Central memory CD8-positive, alpha-beta T cell (primary cell): ENCODE measurements at places on chromosomes 1 and 21.

- H3K36me3 ChIP-seq = peaks cover 4% of the 10 kb centered on the region
- no peak overlapping the region for H3K27ac ChIP-seq
- DNase-seq = no peak
- H3K4me3 ChIP-seq = no peak overlapping the region
- no peaks in the 10 kb centered on the region for H3K4me1 ChIP-seq
Observed at GRCh38 chr1:217599154-217599553, 31.7 kb downstream of the GPATCH2 start.

DNA sequence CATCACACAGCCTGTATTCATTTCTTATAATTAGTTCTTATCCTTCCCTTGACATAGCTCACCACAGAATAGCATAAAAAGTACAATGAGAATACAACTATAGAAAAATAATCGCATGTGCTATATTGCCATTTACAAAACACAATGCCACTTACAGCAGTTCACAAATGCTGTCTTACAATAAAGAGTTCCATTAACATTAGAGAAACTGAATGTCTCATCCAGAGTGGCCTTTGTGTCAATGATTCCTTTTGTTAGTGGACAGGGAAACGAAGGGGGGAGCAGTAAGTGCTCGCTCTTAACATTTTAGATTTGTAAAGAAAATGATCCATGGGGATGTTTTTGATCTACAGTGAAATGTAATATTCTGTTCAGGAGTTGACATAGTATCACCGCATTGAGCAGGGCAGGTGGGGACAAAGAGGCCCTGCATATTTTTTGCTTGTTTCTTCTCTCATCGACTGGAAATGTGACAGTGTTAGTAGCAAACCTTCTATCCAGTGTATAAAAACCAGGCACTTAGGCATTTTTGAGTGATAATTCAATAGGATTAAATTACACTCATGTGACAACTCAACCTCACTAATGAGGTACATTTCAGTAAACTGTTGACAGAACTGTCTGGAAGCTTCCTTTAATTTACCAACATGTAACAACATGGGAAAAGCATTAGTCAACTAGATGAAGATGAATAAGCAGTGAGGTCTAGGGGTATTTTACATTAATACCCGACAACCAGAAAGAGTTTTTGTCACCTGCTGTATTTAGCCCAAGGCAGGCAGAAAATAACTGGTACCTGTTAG is 35.6 kb upstream of the RRP15 start:
- H3K27ac ChIP-seq = no peak overlapping the region
- H3K4me1 ChIP-seq = no peaks in the 10 kb centered on the region
- DNase-seq = no peak
- H3K36me3 ChIP-seq = no peaks in the 10 kb centered on the region
- peaks cover 46% of the 10 kb centered on the region for H3K27me3 ChIP-seq

DNA sequence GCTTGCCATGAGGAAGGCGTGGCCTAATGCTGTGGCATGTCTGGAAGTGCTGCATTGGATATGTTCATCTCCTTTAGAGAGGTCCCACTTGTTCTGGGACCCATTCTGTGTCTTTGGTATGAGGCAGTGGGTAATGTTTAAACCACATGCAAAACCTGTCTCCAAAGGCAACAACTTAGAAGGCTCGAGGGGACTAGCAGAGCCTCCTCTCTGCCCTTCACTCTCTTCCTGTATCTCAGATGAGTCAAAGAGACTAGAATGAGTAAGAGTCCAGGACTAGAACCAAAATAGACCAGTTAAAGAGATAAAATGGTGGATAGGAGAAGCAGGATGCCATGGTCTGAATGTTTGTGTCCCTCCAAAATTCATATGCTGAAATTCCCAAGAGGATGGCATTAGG is 220.8 kb upstream of the KIAA0040 start:
- no peak overlapping the region for H3K4me3 ChIP-seq
- no peaks in the 10 kb centered on the region for H3K36me3 ChIP-seq
- H3K27me3 ChIP-seq = peaks cover 49% of the 10 kb centered on the region
- no peaks in the 10 kb centered on the region for H3K4me1 ChIP-seq
- no peak overlapping the region for H3K27ac ChIP-seq

GRCh38 chr21:34883491-34884271 is 165.4 kb downstream of the RUNX1 start:
- H3K4me3 ChIP-seq = peak overlapping the region; percentile 19
- peaks cover 30% of the 10 kb centered on the region for H3K36me3 ChIP-seq
- peaks cover 46% of the 10 kb centered on the region for H3K4me1 ChIP-seq
- no peaks in the 10 kb centered on the region for H3K27me3 ChIP-seq
- peak overlapping the region; percentile 62 for H3K27ac ChIP-seq

DNA sequence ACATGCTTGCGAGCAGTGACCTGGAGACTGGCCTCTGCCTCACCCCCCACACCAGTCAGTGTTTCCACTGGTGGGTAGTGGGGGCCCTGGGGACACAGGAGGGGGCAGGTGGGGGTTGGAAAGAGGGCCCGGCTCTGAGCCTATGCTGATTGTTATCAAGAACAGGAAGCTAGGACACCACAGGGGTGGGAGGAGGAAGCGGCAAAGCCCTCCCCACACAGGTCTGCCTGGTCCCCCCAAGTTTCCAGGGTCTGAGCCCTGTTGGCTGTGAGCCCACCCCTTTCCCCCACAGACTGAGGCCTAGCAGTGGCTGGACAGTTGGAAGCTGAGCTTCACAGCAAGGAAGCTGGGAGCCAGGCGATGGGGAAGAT is 1.6 kb upstream of the PTPN7 start:
- H3K4me1 ChIP-seq = peaks cover 78% of the 10 kb centered on the region
- H3K27me3 ChIP-seq = no peaks in the 10 kb centered on the region
- H3K36me3 ChIP-seq = peaks cover 29% of the 10 kb centered on the region
- DNase-seq = no peak
- H3K27ac ChIP-seq = peak overlapping the region; percentile 100

DNA sequence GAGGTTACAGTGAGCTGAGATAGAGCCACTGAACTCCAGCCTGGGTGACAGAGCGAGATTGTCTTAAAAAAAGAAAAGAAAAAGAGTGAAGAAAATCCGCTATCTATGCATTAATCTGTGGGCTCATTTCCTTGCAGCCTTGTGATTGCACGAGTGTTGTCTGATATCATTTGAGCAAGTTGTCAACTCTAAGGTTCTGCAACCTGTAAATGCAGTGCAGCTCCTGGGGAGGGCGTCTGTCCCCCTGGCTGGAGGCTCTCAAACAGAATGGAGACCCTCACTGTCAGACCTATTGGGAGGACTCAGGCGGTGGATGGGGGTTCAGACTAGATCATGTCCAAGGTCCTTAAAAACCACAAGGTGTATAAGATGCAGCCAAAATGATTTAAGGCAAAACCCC is 6.2 kb downstream of the CORT start:
- H3K27ac ChIP-seq = no peak overlapping the region
- H3K4me3 ChIP-seq = no peak overlapping the region
- DNase-seq = no peak
- H3K36me3 ChIP-seq = peaks cover 8% of the 10 kb centered on the region

- H3K4me1 ChIP-seq = peaks cover 11% of the 10 kb centered on the region
- no peak for DNase-seq
- no peak overlapping the region for H3K27ac ChIP-seq
Observed at GRCh38 chr1:28682840-28683239, 14.3 kb downstream of the GMEB1 start.

- H3K27ac ChIP-seq = no peak overlapping the region
- no peaks in the 10 kb centered on the region for H3K4me1 ChIP-seq
- no peak overlapping the region for H3K4me3 ChIP-seq
- H3K36me3 ChIP-seq = no peaks in the 10 kb centered on the region
Observed at GRCh38 chr1:65103807-65104206, 44.2 kb upstream of the AK4 start.

GRCh38 chr1:205665201-205666045 is 14.9 kb downstream of the SLC45A3 start:
- H3K4me1 ChIP-seq = no peaks in the 10 kb centered on the region
- peaks cover 57% of the 10 kb centered on the region for H3K27me3 ChIP-seq
- H3K36me3 ChIP-seq = no peaks in the 10 kb centered on the region
- no peak for DNase-seq
- H3K27ac ChIP-seq = no peak overlapping the region

DNA sequence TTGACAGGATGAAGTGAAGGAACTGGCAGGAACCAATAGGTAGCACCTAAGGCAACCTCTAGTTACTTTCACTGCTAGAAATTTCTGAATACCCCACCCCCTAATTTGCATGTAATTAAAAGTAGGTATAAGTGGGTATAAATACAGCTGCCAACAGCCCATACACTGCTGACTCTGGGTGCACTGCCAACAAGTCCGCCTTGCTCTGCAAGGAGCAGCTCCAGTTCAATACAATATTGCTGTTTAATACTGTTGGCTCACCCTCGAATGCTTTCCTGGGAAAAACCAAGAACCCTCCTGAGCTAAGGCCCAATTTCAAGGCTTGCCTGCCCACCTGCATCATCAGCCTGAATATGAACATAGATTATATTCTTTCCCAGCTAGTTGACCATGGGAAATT is 981.9 kb downstream of the ADGRL2 start:
- H3K27ac ChIP-seq = no peak overlapping the region
- no peaks in the 10 kb centered on the region for H3K4me1 ChIP-seq
- no peak overlapping the region for H3K4me3 ChIP-seq
- no peak for DNase-seq
- no peaks in the 10 kb centered on the region for H3K27me3 ChIP-seq

DNA sequence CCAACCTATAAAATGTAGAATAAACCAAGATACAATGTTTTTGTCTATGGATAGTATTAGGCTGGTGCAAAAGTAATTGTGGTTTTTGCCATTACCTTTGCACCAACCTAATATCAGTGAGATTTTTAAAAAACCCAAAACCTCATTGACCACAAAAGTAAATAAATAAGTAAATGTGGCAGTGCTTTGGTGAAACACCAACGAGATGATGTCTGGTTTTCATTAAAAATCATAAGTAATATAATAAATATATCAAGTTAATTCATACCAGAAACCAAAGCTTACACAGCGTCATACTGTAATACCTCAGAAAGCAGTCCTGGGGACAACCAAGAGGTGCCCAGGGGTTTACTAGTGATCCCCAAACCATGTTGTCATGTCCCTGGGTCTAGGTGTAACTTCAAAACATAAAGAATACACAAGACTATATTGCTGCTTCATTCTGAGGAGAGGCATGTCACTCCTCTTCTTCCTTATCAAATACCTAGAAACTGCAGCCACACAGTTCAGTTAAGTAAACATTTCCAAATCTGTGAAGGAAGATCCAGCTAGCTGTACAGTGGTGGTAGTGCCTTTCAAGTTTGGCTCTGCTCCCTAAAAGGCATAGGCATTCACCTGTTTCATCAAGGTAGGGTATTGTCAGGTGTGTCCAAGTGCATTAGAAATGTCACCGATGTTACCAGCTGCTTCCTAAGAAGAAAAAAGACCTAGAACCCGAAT is 51.6 kb upstream of the ZC3H11B start:
- H3K27ac ChIP-seq = no peak overlapping the region
- no peak overlapping the region for H3K4me3 ChIP-seq
- H3K27me3 ChIP-seq = peaks cover 30% of the 10 kb centered on the region
- peaks cover 2% of the 10 kb centered on the region for H3K36me3 ChIP-seq

- peak; percentile 24 for DNase-seq
- peak overlapping the region; percentile 59 for H3K4me3 ChIP-seq
- peaks cover 8% of the 10 kb centered on the region for H3K36me3 ChIP-seq
- no peaks in the 10 kb centered on the region for H3K27me3 ChIP-seq
- H3K4me1 ChIP-seq = peaks cover 41% of the 10 kb centered on the region
Observed at GRCh38 chr1:66247415-66248208, 286.3 kb upstream of the SGIP1 start.

DNA sequence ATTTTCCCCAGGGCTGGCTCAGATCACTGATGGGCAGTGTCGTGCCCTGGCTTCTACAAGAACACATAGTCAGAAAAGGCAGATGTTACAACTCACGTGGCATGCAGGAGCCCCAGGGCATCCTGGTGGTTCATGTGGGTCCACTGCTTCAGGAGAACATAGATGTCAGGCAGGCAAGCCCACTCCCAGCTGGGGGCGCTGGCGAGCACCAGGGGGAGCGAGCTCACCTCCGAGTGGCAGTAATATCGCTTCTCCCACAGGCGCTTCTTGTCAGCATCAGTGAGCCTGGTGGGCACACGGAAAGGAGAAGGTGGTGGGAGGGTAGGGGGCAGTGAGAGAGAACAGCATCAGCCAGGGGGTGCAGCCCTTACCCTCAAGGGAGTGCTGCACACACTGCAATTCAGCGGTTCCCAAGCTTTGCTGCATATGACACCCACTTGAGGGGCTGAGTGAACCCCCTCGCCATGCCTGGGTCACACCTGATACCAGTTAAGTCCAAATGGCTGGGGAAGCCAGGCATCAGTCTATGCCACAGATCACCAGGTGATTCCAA is 34.3 kb upstream of the PPP1R15B start:
- peaks cover 12% of the 10 kb centered on the region for H3K4me1 ChIP-seq
- no peaks in the 10 kb centered on the region for H3K27me3 ChIP-seq
- H3K36me3 ChIP-seq = peaks cover 25% of the 10 kb centered on the region
- H3K4me3 ChIP-seq = no peak overlapping the region

GRCh38 chr1:39957299-39958015 is 2.5 kb downstream of the MFSD2A start:
- DNase-seq = no peak
- H3K4me3 ChIP-seq = no peak overlapping the region
- no peaks in the 10 kb centered on the region for H3K27me3 ChIP-seq
- peaks cover 10% of the 10 kb centered on the region for H3K36me3 ChIP-seq
- no peak overlapping the region for H3K27ac ChIP-seq

- no peak for DNase-seq
- H3K27me3 ChIP-seq = no peaks in the 10 kb centered on the region
- H3K4me3 ChIP-seq = no peak overlapping the region
- H3K36me3 ChIP-seq = no peaks in the 10 kb centered on the region
- H3K4me1 ChIP-seq = no peaks in the 10 kb centered on the region
Observed at GRCh38 chr21:21715266-21715969, 717.2 kb downstream of the NCAM2 start.

DNA sequence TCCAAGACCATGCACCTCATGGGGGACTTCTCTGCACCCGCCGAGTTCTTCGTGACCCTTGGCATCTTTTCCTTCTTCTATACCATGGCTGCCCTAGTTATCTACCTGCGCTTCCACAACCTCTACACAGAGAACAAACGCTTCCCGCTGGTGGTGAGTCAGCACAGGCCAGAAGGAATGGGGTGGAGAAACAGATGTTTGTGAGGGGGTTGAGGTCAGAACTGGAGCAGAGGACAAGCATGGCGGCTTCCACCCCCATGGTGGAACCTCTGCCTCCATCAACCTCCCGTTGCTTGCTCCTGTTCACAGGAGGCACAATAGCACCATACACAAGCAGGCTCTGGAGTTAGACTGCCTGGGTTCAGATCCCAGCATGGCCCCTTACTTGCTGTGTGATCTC is 6.9 kb upstream of the ATXN7L2 start:
- peaks cover 74% of the 10 kb centered on the region for H3K27me3 ChIP-seq
- H3K4me3 ChIP-seq = no peak overlapping the region
- H3K36me3 ChIP-seq = no peaks in the 10 kb centered on the region
- H3K27ac ChIP-seq = no peak overlapping the region

- no peak for DNase-seq
- peak overlapping the region; percentile 2 for H3K27ac ChIP-seq
- no peak overlapping the region for H3K4me3 ChIP-seq
- no peaks in the 10 kb centered on the region for H3K36me3 ChIP-seq
- no peaks in the 10 kb centered on the region for H3K27me3 ChIP-seq
Observed at GRCh38 chr1:84859866-84860265, 33.1 kb downstream of the LPAR3 start.

- no peaks in the 10 kb centered on the region for H3K4me1 ChIP-seq
- peaks cover 2% of the 10 kb centered on the region for H3K36me3 ChIP-seq
- DNase-seq = no peak
- H3K27ac ChIP-seq = no peak overlapping the region
- peaks cover 63% of the 10 kb centered on the region for H3K27me3 ChIP-seq
- H3K4me3 ChIP-seq = no peak overlapping the region
Observed at GRCh38 chr1:62941780-62942179, 157.8 kb downstream of the ATG4C start.
